COLO829 (cell line): ENCODE measurements at places on chromosomes 2 and 18.

DNA sequence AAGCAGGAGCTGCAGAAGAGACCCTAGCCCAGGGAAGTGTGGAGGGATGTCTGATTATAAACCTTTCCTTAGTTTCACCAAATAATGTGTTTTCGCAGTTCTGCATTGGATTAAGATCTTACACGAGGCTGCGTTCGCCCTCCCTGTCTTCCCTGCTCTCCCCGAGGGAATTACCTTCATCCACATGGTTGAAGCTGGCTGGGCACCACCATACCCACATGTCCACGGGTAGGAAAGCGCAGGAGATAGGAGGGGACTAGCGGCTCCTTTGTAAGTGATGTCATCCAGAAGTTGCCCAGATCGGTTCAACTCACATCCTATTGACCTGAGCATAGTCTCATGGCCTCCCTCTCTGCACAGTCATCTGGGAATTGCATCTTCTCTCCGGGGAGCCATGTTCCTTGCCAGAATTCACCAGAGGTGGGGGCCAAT is 1.1 kb downstream of the TTL start:
- DNase-seq: peak; percentile 59

DNA sequence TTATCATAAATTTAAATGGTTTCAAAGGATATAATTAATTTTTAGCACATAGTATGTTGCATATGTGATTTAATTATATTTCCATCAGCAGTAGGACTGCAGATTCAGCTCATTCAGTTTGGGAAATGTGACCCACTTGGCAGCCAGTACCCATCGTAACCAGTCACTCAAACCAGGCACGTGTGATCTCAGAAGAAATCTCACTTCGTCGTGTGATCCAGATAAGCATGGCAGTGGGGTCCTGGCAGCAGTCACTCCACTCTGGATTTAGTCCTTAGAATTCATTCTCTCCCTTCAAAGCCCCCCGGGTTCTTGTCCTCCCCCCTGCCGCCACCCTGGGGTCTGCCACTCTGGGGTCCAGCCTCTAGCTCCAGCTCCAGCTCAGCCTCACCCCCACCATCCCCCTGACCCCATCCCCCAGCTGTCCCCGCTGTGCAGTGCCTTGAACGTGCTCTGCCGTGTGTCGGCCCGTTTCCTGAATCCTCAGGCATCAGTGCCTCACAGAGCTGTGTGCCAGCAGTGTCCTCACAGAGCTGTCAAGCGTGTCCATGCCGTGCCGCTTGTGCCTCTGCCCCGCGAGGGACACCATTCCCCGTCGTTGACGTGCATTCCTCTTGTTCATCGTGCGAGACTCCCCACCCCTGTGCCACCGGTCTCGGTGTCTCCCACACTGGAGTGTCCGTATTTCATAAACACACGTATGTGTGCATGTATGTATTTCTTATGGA is 34.8 kb downstream of the TRAPPC12 start:
- DNase-seq: no peak

DNA sequence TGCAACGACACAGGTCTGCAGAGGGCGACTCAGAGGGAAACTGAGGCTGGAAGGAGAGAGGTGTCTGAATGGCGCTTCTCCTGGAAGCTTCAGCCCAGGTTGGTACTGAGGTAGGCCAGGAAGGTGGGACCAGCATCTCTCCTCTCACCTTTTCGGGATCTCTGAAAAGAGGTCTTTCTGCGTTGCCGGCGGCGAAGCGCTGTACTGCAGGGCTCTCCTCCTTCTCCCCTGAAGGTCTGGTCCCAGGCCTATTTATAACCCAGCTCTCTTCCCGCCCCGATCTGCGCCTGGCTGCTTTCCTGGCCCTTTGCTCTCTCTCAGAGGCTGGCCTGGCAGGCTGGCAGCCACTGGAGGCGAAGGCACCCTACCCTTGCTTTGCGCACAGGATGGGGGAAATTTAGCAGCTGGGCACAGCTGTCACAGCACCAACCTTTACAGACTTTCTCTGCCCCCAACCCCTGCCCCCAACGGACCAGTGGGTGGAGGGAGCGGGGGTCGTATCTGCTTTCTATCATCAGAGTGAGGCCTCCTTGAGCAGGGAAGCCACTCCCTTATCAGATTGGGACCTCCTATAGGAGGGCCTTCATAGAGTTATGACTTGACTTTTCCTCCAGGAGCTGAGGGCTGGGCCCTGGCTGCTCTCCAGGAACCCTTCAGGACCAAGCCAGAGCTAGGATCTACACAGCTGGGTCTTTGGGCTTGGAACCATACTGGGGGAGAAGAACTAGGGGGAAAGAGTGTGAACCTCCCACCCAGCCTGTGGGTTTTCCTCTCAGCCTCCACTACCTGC is 1.1 kb downstream of the DYSF start:
- DNase-seq: no peak

DNA sequence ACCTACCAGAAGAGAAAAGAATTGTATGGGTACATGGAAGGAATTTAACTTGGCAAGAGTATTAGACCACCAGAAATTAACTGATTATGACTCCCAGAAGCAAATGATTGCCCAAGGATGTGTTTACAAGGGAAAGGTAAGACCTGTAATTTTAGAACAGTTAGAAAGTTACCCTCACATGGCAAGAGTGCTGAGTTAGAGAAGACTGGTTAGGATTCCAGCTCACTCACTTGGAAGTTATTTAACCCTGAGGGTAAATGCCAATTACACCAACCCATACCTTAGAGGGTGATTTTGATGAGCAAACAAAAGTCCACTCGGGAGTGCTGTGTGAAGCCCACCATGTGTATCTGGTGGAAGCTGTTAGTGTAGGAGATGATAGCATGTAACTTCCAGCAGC is 170.2 kb downstream of the TPGS2 start:
- DNase-seq: no peak

DNA sequence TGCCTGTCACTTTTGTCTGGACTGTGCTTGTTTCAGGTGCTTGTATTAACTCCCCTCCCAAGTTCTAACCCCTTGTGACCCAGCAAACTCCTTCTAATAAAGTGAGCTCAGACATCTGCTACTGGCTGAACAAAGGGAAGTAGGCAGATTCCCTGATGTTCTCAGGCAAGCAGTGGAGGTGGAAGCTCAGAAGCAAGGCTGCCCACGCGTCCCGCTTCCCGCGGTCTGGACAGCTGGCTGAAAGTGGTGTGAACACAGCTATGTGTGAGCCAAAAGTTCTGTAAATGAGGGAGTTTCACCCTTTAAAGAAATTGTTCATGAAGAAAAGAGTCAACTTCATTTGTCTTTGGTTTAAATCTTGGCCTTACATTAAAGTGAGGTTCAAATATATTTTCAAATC is 40.0 kb downstream of the NAPG start:
- no peak for DNase-seq

DNA sequence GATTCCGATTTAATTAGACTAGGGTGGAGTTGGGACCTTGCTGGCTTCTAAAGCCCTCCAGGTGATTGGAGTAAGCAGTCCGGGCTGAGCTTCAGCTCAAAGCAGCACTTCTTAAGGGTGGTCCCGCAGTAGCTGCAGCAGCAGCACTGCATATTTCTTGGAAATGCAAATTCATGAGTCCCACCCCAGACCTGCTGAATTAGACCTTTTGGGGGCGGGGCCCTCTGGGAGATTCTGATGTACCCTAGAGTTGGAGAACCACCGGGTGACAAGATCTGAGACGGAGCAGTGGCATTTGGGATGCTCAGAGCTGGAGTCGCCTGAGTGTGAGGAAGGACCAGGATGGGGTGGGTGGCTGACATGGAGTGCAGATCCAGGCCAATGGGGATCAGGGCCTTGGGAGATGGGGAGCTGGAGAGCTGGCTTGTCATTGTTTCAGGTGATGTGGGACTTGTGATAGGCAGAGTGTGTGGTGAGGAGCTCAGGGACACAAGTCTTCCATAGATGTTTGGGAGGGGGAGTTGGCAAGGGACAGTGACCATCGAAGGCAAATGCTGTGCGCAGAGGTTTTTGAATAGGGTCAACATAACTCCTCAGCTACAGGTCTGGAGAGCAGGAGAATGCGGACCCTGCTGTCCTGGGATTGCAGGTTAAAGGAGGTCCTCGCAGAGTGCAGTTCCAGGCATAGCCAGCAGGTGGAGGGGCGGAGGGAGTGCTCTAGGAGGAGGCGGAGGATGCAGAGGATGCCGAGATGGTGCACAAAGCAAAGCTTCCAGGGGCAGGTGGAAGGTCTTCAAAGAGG is 130.9 kb upstream of the RAB12 start:
- peak; percentile 51 for DNase-seq

GRCh38 chr2:201447086-201447485 is 4.2 kb downstream of the TRAK2 start:
- no peak for DNase-seq

- no peak for DNase-seq
Measured at GRCh38 chr2:25000503-25001324, 29.0 kb upstream of the DNAJC27 start.

GRCh38 chr2:180871649-180872048 is 108.8 kb upstream of the UBE2E3 start:
- no peak for DNase-seq
